ENCODE measurements at places on chromosomes 16 and 17. TPM values are rescaled to one million over a fixed set of nuclear protein-coding genes. Genes with fewer than 3 reads are reported as not detected.
A peak's percentile ranks its signal among the peaks of the same experiment; 100 is the strongest.

- H3K36me3 ChIP-seq, result peaks cover 9% of the 10 kb centered on the region
- H3K4me1 ChIP-seq, result peaks cover 10% of the 10 kb centered on the region
These were observed 99.7 kb downstream of the VPS53 start for GRCh38 chr17:614653-615546.

- peak overlapping the region; percentile 58 for H3K4me3 ChIP-seq
- peak overlapping the region; percentile 81 for H3K27ac ChIP-seq
- peaks cover 5% of the 10 kb centered on the region for H3K36me3 ChIP-seq
- peaks cover 19% of the 10 kb centered on the region for H3K4me1 ChIP-seq
- DNase-seq, result no peak
These were observed 8.3 kb downstream of the NKIRAS2 start for GRCh38 chr17:42027961-42028790.

- peaks cover 9% of the 10 kb centered on the region for H3K4me1 ChIP-seq
- H3K27ac ChIP-seq, result no peak overlapping the region
- H3K4me3 ChIP-seq, result no peak overlapping the region
- DNase-seq, result no peak
These were observed 6.5 kb downstream of the ERCC4 start for GRCh38 chr16:13926464-13926863.

DNA sequence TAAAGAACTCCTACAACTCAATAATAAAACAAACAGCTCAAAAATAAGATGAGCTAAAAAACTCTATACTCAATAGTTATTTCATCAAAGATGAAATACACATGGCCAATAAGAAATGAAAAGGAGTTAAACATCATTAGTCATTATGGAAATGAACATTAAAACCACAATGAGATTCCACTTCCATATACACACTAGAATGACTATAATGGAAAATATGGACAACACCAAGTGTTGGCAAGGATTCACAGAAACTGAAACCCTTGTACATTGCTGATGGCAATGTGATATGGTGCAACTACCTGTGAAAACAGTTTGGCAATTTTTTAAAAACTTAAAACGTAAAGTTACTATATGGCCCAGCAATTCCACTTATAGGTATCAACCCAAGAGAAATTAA, 91.4 kb downstream of the GRIN2A start:
- H3K27ac ChIP-seq, result no peak overlapping the region
- peaks cover 26% of the 10 kb centered on the region for H3K27me3 ChIP-seq
- H3K36me3 ChIP-seq, result no peaks in the 10 kb centered on the region
- no peak overlapping the region for H3K4me3 ChIP-seq
- peaks cover 4% of the 10 kb centered on the region for H3K4me1 ChIP-seq

DNA sequence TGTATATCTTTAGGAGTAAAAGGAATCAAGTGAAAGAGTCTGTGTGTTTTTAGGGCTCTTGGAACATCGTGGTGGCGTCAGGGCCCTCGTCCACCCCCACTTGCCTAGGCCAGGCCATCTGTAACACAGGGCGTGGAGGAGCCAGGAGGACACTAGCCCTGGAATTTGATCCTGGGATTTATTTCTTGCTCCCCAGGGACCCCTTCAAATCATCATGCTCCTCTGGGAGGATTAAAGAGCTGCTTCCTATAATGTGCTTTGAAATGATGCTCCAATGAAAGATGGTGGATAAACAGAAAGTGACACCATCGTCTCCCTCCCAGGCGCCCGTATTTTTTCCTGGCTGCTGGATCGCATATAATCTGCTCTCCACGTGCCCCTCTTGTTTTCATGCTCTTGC, 113.3 kb downstream of the AATF start:
- H3K36me3 ChIP-seq, result peaks cover 4% of the 10 kb centered on the region
- peaks cover 17% of the 10 kb centered on the region for H3K4me1 ChIP-seq
- DNase-seq, result no peak
- no peak overlapping the region for H3K27ac ChIP-seq

The TBC1D28 gene
- not detected for total RNA-seq

The SLFN14 gene
- not detected for total RNA-seq

The CPNE7 gene
- 6.5 TPM for total RNA-seq

The PCYT2 gene
- total RNA-seq, result 46.8 TPM

The NLGN2 gene
- 68.4 TPM for total RNA-seq
